AG04449 (cell line): ENCODE measurements at places on chromosomes 12 and 14.

DNA sequence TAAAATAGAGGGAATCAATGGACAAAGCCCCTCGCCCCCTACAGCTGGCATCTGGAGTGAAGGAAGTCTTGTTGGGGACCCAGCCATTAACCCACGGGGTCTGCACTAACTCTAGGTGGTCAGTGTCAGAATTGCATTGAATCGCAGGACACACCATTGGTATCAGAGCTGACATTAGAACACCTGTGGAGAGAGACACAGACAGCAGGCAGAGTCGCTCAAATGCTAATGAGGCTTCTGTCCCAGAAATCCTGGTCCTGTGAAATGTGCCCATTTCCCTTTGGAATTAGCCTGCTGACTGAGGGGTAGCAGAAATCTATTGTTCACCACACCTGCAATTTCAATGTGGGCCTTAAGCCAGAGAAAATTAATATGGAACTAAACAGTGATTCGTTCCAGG is 33.0 kb downstream of the TMEM132D start:
- no peak for DNase-seq

DNA sequence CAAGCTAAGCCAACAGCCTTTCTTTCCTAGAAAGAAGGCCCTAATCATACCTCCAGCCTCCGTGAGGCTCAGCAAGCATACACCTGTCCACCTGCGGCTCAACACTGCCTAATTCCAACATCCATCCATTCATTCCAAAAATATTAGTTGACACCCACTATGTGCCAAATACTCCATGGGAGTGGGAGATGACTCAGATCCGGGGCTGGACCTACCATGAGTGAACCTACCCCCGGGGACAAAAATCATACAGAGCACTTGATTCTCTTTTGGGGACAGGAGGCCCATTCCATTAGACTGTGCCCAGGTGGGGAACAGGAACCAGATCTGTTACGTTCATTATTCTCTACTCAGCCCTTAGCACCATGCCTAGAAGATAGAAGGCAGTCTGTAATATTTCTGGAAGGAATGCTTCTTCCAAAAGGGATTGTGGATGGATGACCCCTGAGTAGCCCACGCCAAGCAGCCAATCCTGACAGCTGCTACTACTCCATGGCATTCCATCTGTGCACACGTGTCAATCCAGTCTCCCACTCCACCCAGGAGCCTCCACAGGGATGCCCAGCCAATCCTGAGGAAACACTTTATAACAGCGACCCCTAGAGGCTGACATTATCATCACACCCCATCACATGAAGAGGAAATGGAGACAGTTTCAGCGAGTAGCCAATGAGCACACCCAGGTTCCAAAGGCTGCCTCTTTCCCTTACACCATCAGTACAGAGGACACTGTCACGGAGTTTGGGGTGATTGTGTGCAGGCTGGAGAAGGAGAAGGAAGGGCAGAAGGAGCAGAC is 170.7 kb downstream of the ESRRB start:
- DNase-seq, result no peak

- DNase-seq, result no peak
Measured at GRCh38 chr12:131222329-131223139, 268.8 kb downstream of the ADGRD1 start.

- no peak for DNase-seq
Measured at GRCh38 chr12:3712209-3712992, 40.5 kb downstream of the CRACR2A start.
